ENCODE measurements at places on chromosomes 13 and 19.

- no peak for DNase-seq
Measured at GRCh38 chr13:46377554-46377953, 9.5 kb downstream of the RUBCNL start.

DNA sequence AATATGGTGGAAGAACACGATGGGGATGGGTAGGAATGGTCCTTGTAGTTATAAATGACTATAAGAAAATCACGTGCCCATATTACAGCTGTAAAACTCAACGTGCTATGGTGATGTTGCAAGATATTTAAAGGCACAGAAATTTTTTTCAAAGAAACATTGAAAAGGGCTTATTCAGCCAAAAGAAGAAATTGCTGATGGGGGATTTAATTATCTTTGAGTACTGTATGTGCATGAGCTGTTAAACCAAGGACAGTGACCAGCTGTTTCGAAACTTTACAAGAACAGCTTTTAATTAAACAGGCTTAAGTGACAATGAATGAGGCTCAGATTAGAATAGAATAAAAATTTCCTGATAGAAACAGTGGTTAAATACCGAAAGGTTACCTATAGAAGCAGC lies 339.0 kb downstream of the HS6ST3 start:
- no peak for DNase-seq

DNA sequence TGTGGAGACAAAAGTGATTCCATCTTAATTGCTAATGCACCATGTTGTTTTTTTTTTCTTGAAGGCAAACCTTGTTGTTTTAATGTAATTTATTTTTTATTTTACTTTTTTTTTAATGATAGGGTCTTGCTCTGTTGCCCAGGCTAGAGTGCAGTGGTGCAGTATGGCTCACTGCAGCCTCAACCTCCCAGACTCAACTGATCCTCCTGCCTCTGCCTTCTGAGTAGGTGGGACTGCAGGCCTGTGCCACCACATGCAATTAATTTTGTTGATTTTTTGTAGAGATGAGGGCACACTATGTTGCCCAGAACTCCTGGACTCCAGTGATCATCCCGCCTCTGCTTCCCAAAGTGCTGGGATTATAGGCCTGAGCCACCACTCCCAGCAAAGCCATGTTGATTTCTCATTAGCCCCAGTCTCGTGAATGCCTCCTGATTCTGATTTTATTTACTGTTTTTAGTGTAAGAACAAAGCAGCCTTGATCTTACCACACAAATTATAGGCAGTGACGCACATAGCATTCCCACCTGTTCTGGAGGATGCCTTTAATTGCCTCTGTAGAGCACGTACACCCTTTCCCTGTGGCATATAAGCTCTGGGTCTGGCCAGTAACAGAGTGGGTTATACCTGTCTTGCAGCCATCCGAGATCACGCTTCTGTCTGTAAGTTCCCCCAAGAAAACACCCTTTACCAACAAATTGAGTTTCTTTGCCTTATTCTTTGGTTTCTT lies 150.4 kb downstream of the GGACT start:
- DNase-seq: no peak

GRCh38 chr19:55247621-55248099 lies 11.2 kb downstream of the PPP6R1 start:
- DNase-seq: no peak

DNA sequence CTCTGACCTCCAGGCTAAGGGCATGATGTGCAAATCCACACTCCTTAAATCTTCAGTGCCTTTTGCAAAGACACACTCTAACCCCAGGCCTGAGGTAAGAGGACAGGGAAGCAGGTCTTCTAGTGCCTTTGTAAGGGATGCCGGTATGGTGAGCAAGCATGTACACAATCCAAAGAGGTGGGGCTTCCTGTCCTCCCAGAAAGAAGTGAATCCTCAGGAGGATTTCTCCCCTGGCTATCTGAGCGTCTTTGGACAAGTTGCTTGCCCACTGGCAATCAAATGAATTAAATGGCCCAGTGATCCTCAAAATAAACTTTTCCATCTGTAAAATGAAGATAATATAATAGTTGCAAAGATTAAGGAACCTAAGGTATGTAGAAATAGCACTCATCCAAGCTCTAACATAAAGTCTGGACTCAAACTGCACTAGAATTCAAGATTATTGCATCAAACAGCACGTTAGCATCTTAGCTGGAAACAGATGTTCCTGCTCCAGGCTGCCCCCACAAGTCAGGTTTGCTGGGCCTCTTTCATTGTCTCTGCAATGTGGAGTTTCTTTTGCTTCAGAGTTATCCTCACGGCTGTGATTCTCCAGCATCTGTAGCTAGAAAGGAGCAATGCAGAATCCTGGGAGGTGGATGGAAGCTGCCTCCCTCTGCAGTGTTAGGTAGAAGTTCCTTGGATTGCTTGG lies 249.6 kb downstream of the TSHZ3 start:
- no peak for DNase-seq

DNA sequence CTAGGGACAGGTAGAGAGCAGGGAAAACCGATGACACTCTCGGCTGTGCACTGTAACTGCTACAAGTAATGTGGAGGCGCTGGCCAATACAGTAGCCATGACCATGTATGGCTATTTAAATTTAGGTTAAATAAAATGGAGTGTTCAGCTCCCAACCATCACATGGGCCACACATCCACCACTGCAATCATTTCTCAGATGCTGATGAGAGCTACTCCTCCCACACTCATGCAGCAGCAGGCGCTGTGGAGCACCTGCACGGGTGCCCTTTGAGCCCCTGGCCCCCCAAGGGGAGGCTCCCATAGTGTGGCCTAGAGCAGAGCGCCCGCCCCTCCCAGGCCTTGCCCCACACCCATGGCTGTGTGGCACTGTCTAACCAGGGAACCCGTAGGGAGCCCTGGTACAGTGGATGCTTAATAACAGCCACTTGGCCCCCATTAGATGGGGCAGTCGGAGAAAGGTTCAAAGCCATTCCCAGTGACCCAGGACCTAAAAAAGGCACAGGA lies 6.0 kb downstream of the ACP4 start:
- no peak for DNase-seq

DNA sequence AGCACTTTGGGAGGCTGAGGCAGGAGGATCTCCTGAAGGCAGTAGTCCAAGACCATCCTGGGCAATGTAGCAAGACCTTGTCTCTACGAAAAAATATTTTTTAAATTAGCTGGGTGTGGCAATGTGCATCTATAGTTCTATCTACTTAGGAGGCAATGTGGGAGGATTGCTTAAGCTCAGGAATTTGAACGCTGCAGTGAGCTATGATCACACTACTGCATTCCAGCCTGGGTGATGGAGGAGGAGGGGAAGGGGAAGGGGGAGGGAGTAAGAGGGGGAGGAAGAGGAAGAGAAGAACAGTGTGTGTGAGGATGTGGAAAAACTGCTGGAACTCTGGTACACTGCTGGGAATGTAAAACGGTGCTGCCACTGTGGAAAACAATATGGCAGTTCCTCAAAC lies 9.2 kb upstream of the CLIP3 start:
- no peak for DNase-seq

- no peak for DNase-seq
Measured at GRCh38 chr13:33022986-33023385, 6.8 kb downstream of the KL start.

- no peak for DNase-seq
Measured at GRCh38 chr13:43934273-43934672, 54.6 kb downstream of the LACC1 start.

DNA sequence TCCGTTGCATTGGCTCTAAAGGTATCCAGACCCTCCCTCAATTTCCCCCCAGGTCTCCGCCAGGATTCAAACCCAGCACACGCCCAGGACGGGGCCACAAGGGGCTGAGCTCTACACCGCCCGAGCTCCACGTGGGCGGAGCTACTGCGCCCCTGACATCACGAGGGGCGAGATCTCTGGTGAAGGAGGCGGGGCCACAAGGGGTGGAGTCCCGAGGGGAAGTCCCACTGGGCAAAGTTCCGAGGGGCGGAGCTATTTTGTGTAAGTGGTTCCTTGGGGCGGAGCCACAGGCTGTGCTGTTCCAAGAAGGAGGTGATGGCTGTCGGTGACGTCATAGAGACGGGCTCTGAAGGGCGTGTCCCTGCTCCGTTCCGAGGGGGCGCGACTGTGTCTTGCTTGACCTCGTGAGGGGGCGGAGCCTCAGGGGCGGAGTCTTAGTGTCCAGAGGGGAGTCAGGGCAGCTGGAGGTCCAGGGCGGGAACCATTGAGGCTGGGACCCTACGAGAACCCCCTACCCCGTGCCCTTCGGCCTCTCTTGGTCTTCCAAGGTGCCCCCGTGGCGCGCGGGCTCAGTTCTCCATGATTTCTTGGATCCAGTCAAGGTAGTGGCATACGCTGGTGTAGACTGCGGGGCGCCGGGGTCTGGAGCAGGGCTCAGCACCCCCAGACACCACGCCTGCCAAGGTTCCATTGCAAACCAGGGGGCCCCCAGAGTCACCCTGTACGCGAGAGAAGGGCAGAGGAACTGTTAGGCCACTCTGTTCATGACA lies 1.3 kb upstream of the KLK8 start:
- no peak for DNase-seq

GRCh38 chr13:53411463-53411862 lies 382.9 kb downstream of the OLFM4 start:
- DNase-seq: no peak

DNA sequence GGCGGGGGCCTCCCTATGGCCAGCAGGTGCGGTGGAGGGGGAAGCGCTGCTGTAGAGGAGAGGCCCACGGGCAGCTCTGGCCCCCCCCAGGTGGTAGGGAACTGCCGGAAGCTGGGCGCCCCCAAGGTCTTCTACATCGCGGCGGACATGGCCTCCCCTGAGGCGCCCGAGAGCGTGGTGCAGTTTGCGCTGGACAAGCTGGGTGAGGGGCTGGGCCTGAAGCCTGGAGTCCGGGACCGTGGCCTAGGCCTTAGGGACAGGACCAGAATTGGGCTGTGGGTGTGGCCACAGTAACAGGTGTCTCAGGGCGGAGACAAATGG lies 3.8 kb upstream of the RPL36 start:
- DNase-seq: no peak

GRCh38 chr13:37241786-37242185 lies 136.3 kb upstream of the CSNK1A1L start:
- DNase-seq: no peak

DNA sequence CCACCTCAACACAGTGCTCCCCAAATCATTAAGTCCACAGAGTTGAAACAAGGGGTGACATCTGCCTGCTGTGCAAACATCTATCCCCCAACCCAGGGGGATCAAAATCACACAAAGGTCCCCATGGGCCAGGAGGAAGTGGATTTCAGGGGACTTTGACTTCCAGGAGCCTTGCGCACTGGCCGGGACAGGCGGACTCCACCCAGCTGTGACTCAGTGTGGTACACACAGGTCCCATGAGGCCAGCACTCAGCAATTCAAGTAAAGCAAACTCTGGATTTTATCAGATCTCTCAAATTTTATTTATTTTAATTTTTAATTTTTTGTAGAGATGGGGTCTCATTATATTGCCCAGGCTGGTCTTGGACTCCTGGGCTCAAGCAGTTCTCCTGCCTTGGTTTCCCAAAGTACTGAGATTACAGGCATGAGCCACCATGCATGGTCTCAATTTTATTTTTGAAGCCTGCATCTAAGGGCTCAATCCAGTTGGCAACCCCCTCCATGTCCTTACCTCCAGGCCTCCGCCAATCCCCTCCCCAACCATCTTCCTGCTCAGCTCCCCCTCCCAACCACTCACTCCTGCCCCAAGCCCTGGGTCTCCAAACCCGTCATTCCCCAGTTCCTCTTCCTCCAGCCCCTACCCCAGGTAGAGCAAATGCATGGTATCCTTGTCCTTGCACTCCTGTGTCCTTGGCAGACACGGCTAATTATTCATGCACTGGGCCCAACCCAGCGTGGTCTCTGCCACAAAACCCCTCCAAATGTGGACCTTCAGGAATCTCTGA lies 18.2 kb downstream of the ARHGAP33 start:
- no peak for DNase-seq

GRCh38 chr13:95524264-95524901 lies 28.1 kb upstream of the CLDN10 start:
- no peak for DNase-seq

GRCh38 chr19:44356383-44357111 lies at the start of gene ZNF112:
Gene ZNF112, minus strand, starts transcription at chr19:44356680. Its CDS starts 16,141 bp downstream, at chr19:44340539.
- no peak for DNase-seq

DNA sequence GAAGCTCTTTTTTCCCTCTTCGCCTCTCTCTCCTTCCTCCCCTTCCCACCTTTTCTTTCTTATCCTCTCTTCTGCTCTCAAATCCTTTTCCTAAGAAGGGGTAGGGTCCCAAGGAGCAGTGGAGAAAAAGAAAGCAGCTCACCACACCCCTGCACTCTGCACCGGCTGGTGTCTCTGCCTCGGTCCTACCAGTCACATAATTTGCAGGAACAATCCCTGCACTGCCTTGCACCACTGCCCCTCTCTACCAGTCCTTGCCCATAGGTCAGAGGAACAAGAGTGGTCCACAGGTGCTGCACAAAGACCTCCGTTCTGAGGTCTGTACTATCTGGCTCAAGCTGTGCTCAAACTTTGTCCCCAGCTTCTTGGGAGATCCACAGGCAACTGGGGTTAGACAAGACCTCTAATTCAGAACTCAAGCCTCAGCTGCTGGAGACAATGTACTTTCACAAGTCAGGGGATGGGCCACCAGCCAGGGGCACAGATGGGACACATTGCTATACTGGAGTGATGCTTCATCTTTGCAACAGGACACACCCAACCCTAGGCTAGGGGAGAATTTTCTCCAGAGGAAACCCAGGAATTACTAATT lies 125.4 kb upstream of the ZNF507 start:
- DNase-seq: no peak

DNA sequence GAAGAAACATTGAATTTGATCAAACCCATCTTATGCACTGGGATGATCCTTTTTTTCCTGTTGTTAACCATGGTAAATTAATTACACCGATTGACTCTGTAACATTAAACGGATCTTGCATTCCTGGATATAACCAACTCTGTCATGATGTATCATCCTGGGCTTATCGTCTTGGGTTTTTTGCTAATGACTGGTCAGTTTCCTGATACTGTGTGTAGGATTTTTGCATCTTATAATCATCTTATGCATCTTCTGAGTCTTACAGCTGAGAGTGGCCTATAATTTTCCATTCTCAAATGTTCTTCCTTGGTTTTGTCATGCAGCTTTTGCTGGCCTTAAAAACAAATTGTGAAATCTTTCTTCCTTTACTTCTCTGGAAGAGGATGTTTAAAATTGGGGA lies 12.8 kb downstream of the DCUN1D2 start:
- no peak for DNase-seq

DNA sequence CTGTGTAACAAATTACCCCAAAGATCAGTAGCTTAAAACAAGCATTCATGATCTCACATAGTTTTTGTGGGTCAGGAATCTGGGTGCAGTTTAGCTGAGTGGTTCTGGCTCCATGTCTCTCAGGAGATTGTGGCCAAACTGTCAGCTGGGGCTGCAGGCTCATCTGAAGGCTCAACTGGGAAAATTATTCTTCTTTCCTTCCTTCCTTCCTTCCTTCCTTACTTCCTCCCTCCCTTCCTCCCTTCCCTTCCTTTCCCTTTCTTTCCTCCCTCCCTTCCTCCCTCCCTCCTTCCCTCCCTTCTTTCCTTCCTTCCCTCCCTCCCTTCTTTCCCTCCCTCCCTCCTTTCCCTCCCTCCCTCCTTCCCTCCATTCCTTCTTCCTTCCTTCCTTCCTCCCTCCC lies 8.7 kb upstream of the RFX2 start:
- DNase-seq: no peak
